ENCODE measurements at places on chromosomes 7 and 10.

DNA sequence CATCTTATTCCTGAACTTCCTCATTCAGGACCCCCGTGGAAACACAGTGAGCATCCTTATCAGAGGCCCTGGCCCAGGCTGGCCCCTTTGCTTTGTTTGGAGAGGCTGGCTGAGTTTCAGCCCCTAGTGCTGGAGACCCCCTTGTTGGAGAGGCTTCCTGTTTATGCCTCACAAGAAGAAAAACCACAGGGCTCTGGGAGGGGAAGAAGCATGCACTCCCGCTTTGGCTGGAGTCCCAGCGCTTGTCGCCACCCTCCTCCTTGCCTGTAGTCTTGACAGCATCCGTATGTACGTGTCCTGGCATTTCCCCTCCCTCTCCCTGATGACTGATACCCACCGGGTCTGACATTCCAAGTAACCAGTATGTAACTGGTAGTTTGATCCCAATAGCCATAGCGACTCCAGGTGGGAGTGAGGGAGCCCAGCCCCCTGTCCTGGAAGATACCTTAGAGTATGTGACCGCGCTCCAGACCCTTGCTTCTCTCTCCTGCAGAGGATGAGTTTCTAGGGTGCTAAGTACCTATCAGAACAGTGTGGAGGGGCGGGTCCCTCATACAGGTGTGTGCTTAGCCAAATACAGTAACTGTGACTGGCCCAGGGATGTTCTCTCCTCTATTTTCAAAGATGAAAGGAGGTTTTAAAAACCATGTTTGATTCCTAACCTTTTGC is 6.9 kb upstream of the ATP6V0E2 start:
- DNase-seq = no peak

GRCh38 chr7:131720703-131721102 is 164.3 kb upstream of the PODXL start:
- DNase-seq = no peak

DNA sequence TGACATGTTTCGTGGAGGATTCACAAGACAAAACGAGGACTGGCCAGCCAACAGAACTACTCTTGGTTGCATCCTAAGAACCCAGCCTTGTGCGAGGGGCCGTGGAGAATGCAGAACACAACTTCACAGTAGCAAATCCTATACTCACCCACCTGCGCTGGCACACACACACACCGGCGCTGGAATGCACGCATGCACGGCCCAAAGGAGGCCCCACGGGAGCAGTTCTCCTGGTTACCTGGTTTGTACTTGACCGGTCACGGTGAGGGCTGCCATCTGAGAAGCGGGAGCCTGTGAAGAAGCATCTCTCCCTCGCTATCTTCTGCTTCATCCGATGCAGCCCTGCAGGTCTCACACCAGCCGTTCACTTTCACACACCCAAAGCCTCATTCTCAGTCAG is 137.8 kb downstream of the ZMYND11 start:
- DNase-seq = no peak

- no peak for DNase-seq
Measured at GRCh38 chr7:13949445-13949844, 40.0 kb downstream of the ETV1 start.

DNA sequence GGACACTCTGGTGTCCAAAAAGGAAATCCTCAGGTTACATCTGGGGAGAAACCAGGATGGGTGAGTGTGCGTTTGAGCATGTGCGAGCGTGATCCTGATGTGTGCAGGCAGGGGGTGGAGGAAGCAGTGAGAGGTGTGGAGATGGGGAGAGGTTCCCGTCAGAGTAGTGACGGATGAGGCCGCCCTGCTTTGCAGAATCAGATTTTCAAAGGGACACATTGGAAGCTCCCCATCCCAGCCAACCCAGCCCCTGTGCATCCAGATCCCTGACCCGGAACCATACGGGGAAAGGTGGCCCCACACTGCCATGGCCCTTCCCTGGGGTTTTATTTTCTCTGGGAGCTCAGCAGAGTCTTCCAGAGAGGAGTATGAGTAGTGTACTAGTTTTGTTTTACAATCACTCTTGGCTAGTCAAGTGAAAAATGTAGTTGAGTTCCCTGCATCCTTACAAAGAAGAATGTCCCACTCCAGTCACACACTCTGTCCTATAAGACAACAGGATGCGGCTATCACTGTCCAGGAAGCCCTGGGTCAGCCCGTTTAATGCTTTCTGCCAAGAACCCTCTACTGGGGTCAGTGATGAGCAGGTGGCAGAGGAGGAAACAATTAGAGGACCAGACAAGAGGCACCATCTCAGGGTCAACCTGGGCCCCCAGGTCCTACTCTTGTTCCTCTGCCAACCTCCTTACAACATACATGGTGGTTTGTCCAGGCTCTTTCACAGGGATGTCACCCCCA is 46.8 kb upstream of the PDLIM1 start:
- no peak for DNase-seq
